ENCODE measurements at places on chromosomes 11 and 22.

GRCh38 chr11:16082095-16083055 is 274.0 kb downstream of the SOX6 start:
- DNase-seq: no peak

DNA sequence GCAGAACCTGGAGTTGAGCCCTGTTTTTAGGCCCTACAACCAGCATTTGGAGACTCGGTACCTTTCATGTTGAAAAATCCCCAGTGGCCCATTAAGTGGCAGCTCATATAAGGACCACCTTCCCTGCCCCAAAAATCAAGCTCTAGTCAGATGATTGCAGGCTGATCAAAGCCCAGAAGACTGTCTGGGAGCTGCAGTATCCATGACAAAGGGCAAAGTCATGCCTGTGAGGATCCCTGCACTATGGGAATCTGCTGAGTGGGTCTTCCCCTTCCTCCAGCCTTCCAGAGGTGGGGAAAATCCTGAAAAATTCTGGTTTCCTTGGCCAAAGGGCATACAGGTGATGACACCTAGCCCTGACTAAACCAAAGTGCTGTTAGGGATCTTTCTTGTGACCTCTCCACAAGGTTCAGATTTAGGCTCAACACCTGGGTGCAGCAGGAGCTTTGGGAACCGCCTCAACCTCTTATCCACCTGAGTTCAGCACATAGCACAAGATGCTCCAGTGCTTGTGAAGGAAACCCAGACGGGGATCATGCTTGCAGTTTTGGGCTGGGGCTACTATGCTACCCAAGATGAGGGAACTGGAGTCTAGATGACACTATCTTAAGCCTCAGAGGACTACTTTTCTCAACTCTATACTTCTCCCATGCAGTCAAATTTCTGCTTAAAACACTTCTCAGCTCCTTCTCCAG is 1.2 kb upstream of the TRIM3 start:
- DNase-seq: no peak

- DNase-seq: no peak
Observed at GRCh38 chr11:36601155-36601554, 3.1 kb upstream of the RAG2 start.

DNA sequence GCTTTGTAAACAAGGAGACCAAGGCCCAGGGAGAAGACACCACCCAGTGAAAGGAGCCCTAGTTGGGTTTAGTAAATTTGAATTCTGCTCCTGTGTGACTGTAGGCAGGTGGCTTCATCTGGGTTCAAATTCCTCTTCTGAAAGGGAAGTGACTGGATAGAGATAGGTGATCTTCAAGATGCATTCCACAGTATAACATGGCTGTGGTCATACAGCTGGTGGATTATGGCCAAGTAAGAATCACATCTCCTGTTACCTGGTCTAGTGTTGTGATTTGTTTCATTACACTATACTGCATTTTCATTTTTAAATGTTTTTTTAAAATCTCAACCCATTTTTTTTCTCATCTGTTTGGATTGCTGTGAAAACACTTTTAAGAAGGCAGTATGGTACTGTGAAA is 58.0 kb upstream of the PICALM start:
- DNase-seq: no peak

DNA sequence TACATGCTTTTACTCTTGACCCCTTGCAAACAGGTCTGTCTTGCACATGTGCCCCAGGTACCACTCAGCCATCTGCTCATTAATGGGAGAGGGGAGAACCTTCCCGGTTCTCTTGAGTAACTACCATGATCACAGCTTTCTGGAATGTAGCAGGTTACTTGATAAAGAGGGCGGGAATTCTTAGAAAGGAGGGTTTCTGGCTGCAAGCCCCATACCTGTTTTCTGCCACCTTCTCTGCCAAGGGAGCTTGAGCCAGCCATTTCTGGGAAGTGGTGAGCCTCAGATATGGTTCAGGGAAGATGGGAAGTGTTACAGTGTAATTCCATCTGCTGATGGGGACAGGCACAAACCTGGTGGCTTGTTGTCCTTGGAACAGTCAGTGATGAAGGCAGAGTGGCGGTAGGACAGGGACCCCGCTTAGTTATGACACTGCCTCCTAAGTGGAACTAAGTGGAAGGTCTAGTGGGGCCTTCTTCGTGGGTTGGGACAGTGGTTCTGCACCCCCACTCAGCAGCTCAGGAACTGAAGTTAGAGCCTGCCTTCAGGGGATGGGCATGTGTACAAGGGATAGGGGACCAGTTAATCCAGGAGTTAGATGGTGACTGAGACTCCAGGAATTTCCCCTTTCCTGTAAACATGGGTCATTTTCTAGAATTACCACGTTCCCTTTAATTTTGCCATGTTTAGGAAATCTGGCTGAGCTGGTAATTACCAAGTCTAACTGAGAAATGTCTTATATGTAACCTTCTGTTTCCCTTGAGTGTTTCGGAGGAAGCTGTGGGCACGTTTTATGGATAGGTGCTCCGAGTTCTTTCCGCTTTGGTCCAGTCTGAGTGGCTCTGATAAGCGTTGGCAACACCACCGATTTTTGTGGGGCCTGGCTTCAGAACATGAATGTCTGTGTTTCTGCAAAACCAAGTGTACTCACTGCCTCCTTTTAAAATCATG is 35.3 kb downstream of the BCR start:
- DNase-seq: no peak

- no peak for DNase-seq
Observed at GRCh38 chr22:41526830-41527799, 17.2 kb downstream of the POLR3H start.

DNA sequence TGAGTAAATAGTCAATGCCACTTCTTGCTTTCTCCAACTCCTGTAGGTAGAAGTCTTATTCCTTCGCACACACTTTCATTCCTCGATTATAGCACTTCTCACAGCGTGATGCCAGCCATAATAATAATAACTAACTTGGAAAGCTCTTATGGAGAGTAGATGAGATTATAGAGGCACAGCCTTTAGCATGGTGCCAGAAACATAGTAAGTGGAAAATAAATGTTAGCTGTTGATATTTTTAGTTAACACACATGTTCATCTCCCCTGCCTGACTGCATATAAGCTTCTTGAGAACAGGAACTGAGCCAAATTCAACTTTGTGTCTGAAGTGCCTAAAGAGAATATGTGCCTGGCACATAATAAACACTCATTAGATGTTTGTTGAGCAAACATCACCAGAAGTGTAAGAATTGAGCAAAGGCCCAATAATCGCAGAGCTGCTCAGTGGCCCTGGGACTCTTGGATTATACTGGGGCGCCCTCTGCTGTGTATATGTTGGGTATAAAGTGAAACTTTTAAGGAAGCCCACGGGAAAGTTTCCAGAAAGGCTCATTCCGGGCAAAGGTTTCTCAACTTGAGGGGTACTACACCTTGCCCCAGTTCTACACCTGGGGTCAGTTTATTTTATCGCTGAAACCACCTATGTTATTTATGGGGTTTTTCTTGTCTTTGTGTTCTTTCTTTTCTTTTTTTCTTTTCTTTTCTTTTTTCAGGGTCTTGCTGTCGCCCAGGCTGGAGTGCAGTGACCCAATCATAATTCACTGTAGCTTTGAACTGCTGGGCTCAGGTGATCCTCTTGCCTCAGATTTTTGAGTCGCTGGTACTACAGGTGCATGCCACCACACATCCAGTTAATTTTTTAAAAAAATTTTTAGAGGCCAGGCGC is 22.3 kb downstream of the SLN start:
- DNase-seq: peak; percentile 36

- DNase-seq: no peak
Observed at GRCh38 chr11:47991266-47991830, 11.0 kb downstream of the PTPRJ start.

- DNase-seq: no peak
Observed at GRCh38 chr11:2933375-2934020, 4.3 kb upstream of the PHLDA2 start.

DNA sequence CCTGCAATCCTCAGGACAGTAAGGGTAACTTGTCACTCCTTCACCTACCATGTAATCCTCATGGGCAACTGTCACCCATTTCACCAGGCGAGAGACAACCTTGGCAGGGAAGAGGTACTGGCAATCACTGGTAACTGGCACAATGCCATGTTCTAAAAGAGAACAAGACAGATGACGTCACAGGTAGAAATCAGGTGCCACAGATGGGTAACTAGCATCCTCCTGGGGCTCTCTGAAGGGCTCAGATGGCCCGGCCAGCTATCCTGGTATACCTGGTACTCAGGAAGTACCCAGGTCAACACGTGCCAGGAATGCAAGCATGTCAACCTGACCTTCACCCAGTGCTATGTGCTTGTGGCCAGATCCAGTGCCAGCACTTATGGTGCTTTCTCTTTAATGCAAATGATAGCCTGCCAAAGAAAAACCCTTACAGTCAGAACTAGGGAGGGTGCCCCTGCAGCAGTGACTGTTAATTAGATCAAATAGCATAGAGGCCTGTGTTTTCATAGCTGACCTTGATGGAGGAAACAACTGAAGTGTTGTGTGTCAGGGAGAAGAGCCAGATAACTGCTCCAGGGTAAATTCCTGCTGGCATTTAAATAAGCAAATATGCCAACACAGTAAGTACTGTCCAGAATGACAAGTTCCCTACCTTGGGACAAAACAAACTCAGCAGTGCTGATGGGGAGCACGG is 36.2 kb downstream of the THOC5 start:
- no peak for DNase-seq

DNA sequence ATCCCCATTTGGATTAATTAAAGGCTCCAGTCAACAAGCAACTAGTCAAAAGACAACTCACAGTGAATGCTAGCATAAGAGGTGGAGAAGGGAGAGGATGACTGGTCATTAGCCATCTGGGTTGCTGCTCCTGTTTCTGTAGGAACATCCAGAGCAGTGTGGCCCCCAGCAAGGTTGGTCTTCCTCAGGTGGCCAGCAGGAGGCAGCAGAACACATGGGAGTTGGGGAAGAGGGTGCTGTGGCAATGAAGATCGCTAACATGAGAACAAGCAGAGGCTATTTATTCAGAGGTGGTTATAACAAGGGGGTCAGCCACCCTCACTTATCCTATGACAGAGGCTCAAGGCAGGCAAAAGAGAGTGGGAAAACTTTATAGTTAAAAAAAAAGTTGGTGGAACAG is 21.3 kb downstream of the IZUMO1R start:
- DNase-seq: no peak

DNA sequence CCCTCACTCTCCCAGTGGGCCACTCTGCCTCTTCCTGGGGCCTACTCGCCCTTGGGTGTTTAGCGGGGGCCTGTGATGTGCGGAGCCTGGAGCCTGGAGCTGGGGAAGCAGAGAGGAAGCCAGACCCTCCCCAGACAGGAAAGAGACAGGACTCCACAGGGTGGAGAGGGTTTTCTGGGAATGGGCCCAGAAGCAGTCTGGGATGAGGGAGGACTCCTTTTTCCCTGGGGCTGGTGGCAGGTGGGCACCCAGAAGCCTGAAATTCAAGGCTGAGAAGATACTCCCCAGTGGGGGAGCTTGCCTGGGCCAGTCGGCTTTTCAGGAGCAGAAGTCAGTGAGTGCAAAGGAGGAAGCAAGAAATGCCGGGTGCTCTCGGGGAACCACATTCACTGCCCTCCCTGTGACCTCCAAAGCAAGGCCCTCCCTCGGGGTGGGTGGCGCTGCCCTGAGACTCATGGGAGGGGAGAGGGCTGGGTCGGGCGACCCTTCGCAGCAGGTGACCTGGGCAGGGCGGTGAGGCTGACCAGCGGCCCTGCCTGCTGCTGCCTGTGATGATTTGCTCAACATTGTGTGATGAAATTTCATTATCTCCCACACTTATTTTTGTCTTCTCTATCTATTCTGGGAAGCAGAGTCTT is 1377.4 kb downstream of the BRD1 start:
- DNase-seq: no peak

GRCh38 chr22:39985383-39986035 is 9.2 kb upstream of the FAM83F start:
- DNase-seq: no peak

GRCh38 chr11:104275992-104276391 is 112.0 kb upstream of the PDGFD start:
- DNase-seq: no peak

DNA sequence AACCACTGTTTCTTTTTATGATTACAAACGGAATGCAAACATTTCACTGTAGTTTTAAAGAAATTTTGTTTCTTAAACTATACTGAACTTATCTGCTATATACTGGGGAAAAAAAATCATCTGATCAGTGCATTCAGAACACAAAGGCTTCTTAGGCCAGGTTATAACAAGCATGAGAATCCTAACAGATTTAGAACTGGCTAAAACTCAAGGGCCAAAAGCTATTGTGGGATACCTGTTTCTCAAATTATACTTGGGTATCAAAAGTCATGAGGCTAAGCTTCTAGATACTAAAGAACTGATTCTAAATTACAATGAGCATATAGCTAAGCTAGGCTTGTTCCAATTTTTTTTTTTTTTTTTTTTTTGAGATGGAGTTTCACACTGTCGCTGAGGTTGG is 29.7 kb upstream of the CHRNA10 start:
- DNase-seq: no peak

GRCh38 chr11:76947190-76947589 is 86.5 kb downstream of the ACER3 start:
- no peak for DNase-seq

DNA sequence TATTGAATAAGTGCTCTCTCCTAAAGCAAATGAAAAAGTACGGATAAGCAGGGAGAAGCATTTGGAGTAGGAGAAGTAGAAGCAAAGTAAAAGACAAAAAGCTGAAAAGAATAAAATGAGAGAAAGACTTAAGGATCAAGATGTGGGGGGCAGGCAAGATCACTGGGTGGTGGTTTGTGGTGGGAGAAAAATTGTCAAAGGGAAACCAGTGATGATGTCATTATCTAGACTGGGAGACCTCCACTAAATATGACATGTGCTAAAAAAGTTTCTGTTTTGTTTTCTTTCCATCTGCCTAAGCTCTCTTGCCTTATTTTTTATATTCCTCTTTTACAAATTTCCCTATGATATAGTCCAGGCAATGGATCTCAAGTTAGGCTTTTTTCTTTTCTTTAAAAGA is 14.8 kb upstream of the MAML2 start:
- no peak for DNase-seq

GRCh38 chr11:548700-549603 is 11.6 kb downstream of the LMNTD2 start:
- DNase-seq: no peak

- DNase-seq: no peak
Observed at GRCh38 chr11:85967457-85967856, 101.4 kb downstream of the PICALM start.

GRCh38 chr11:126308271-126308671 is 4.4 kb downstream of the DCPS start:
- DNase-seq: no peak

DNA sequence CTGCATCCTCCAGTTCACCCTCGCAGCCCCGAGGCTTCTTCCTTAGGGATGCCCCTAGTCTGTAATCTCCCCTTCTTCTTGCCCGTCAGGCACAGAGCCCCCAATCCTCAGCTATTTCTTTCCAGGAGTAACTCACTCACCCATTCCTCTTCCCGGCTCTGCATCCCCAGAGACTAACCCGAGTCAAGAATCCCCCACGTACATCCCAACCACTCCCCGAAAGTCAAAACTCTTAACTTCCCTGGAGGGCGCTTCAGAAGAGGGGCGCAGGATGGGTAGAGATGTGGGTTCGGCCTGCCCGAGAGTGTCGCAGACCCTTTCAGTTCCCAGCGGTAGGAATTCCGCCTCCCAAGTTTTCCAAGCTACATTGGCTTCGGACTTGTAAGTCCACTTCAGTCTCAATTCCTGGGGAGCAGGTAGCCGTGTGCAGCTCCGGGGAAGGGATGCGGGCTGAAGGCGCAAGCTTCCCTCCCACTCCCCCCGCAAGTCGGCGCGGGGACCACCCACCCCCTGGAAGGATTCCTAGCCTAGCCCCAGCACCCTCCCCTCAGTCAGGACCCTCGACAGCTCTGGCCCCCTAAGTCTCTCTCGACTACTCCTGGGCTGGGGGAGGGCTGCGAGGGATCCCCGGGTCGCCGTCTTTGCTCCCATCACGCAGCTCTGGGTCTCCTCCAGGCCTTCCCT is 871 bp downstream of the BDNF start:
- DNase-seq: no peak

GRCh38 chr11:21912285-21912684 is 280.6 kb upstream of the ANO5 start:
- no peak for DNase-seq
